ENCODE measurements at places on chromosomes 7 and 10. TPM values are rescaled to one million over a fixed set of nuclear protein-coding genes. Genes with fewer than 3 reads are reported as not detected.

DNA sequence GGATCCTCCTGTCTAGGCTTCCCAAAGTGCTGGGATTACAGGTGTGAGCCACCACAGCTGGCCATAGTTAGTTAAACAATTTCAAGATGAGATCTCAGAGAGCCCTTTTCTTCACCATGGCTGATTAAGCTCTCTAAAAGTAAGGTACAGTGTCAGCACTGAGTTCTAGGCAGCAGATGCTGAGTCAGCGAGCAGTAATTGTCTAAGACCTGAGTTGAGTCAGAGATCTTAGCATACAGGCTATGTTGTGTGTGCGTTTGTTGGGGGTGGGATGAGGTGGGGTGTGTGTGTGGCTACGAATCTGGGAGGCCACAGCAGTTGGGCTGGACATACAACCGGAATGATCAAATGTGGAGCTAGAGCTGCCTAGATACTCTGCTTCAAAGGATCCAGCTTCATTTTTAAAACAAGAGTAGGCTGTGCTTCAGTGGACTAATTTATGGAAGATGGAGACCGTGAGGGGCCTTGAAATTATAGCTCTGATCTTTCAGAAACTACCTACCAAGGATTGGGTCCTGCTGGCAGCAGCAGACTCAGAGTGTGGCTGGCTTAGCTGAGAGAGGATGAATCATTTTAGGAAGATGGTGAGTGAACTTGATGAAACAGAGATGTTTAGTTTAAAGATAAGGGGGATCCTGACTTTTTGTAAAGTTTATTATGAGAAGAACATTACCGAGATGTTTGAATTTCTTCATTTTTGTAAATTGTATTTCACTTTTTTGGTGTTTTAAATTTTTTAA, 17.5 kb upstream of the MTPN start:
- H3K4me1 ChIP-seq: no peaks in the 10 kb centered on the region
- no peak for DNase-seq
- H3K27ac ChIP-seq: no peak overlapping the region

- DNase-seq: no peak
- H3K4me1 ChIP-seq: peaks cover 12% of the 10 kb centered on the region
- H3K27me3 ChIP-seq: no peaks in the 10 kb centered on the region
- no peak overlapping the region for H3K4me3 ChIP-seq
Observed at GRCh38 chr10:568848-569247, 120.6 kb downstream of the DIP2C start.

DNA sequence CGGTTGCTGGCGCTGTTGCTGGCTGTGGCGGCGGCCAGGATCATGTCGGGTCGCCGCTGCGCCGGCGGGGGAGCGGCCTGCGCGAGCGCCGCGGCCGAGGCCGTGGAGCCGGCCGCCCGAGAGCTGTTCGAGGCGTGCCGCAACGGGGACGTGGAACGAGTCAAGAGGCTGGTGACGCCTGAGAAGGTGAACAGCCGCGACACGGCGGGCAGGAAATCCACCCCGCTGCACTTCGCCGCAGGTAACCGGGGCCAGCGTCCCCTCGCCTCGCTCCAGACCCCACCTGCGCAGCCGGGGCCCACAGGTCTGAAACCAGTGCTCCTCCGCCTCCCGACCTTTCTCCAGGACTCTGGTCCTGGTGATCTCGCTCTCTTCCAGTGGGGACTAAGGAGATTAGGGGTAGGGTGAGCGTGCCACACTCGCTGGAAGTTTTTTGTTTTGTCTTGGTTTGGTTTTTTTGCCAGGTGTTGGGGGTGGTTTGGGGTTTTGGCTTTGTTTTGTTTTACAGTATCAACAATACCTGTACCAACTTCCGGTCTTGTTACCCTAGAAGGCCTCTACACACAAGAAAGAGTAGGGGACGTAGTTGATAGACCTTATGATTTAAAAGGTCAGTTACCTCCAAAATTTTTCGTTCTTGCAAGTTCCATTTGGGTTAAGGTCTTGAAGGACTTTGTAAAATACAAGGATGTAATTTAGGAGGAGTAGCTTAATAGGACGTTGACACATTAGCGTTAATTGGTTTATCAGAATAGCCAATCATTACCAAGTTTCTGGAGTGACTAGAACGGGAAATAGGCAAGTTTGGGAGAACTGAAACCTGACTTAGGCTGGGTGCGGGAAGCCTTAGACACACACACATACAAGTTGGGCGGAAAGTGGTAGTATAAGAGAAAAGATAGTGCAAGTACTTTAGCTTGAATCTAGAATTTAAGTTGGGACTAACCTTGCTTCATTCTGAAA, 704 bp downstream of the TNKS2 start:
- H3K27ac ChIP-seq: peak overlapping the region; percentile 90
- H3K27me3 ChIP-seq: no peaks in the 10 kb centered on the region
- DNase-seq: peak; percentile 28
- no peaks in the 10 kb centered on the region for H3K36me3 ChIP-seq
- H3K4me1 ChIP-seq: peaks cover 64% of the 10 kb centered on the region

DNA sequence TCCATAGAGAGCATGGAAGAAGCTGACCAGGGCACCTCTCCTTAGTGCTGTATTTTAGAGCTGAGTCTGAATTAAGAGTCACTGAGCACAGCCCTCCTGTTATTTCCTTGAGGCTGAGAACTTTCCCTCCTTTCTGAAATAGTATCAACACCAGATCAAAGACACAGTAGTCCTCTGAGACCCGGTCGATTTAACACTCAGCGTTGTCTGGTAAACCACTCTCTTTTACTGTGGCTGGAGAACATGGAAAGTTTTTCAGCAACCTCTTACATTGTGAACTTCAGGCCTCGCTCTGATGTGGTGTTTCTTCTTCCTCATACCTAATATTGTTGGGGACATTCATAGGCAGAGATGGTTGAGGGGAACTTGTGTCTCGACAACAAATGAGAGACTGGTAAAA, 202.0 kb upstream of the MTPN start:
- no peak for DNase-seq
- no peaks in the 10 kb centered on the region for H3K27me3 ChIP-seq

ANK3 gene
- not detected for total RNA-seq
